Hematopoietic multipotent progenitor cell (in vitro differentiated cells): ENCODE measurements at places on chromosomes 13 and 19. TPM values are rescaled to one million over a fixed set of nuclear protein-coding genes. Genes with fewer than 3 reads are reported as not detected.
A peak's percentile ranks its signal among the peaks of the same experiment; 100 is the strongest.

DNA sequence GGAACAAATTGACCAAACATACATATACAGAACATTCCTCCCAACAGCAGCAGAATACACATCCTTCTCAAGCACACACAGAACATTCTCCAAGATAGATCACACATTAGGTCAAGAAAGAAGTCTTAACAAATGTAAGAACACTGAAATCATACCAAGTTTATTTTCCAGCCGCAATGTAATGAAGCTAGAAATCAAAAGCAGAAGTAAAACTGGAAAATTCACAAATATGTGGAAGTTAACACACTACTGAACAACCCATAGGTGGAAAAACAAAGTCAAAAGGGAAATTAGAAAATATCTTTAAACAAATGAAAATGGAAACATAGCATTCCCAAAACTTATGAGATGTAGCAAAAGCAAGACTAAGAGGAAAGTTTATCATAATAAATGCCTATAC, 692.6 kb downstream of the DIAPH3 start:
- no peak for DNase-seq

ALKBH7 gene
- total RNA-seq = 66.0 TPM

GRCh38 chr19:18220632-18221275, 5.5 kb downstream of the PDE4C start:
- no peak for DNase-seq

DNA sequence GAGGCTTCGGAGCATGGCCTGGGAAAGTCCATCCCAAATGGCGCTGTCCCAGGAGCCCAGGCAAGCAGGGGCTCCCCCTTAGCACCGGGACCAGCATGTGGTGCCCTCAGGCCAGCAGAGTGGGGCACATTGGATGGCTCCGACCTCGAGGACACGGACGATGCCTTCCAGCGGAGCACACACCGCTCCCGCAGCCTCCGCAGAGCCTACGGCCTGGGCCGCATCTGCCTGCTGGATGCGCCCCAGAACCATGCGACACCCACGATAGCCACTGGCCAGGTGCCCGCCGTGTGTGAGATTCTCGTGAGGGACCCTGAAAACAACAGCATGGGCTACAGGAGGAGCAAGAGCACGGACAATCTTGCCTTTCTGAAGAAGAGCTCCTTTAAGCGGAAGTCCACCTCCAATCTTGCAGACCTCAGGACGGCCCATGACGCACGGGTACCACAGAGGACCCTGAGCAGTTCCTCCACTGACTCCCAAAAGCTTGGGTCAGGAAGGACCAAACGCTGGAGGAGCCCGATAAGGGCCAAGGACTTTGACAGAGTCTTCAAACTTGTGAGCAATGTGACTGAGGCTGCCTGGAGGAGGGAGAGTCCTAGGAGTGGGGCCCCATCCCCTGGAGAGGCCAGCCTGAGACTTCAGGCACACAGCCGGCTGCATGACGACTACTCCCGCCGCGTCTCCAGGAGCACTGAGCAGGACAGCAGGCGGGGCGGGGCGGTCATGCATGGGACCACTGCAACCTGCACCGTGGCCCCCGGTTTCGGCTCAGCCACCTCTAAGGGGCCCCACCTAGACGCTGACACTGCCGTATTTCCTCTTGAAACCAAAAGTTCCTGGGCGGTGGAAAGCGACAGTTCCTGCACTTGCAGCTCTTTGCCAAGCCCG, 63.1 kb downstream of the SPATA13 start:
- no peak for DNase-seq

NAPSA gene
- 0.27 TPM for total RNA-seq

- no peak for DNase-seq
Measured at GRCh38 chr13:95327190-95327589, 25.9 kb upstream of the ABCC4 start.

DNA sequence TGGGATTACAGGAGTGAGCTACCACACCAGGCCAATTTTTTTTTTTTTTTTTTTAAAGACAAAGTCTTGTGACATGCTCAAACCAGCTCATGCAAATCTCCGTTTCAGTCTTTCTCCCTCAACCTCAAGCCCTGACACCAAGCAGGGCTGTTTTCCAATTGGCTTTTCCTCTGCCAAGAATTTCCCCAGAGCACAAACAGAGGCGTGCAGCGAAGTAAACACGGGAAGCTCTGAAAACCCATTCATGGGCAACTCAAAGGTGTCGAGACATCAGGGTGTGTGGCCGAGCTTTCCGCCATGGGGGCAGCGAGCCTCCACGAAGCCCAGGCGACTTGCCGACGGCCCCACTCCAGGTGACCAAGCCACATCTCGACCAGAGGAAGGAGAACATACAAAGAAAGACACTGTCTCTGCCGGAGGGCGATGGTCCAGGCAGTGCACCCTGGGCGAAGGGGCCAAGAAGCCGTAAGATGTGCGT, 70.0 kb downstream of the INSR start:
- DNase-seq = no peak

PRSS57 gene
- 829 TPM for total RNA-seq

ZNF549 gene
- 5.4 TPM for total RNA-seq

ATP8B3 gene
- total RNA-seq = 4.3 TPM

GPC6 gene
- 0.54 TPM for total RNA-seq

DNA sequence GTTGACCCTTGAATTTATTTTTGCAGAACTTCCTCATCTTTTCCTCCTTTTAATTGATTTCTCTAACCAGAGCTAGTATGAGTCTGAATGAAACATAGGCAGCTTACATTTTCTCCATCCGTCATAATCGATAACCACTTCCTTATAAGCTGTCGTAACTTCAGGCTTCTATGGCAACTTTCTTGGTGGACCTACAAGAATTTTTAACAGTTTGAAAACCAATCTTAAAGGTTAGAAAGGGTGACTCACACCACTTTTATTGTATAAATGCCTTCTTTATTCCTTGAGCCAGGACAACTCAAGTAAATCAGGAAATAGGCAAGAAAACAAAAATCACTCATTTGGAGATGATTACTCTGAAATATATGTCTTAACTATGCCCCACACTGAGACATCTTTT, 105.7 kb upstream of the KL start:
- DNase-seq = no peak

- DNase-seq = peak; percentile 21
Measured at GRCh38 chr13:111046590-111047141, 68.4 kb upstream of the ARHGEF7 start.

- no peak for DNase-seq
Measured at GRCh38 chr13:111460548-111461444, 140.4 kb downstream of the TEX29 start.

DNA sequence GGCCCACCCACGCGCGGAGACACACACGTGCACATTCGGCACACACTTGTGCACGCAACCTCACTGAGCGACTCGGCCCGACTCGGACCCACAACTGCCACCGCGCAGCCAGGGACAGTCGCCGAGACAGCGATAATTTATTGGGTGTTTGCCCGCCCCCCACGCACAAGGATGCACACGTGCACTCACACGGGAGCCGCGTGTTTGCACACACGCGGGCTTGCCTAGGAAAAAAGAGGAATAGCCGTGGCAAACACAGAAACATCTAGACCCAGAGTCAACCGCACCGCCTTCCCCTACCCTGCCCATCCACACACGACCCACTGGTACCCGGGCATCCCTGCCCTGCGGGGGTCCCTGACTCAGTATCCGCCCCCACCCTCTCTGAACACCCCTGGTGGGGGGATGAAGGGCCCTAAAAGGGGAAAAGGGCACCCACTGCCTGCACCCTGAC, 1.1 kb upstream of the SSBP4 start:
- DNase-seq = no peak

SIGLEC9 gene
- 0.27 TPM for total RNA-seq

HSD17B14 gene
- total RNA-seq = 2.4 TPM

CHAMP1 gene
- 6.5 TPM for total RNA-seq

- no peak for DNase-seq
Measured at GRCh38 chr19:49148044-49148682, 7.0 kb downstream of the HRC start.

DNA sequence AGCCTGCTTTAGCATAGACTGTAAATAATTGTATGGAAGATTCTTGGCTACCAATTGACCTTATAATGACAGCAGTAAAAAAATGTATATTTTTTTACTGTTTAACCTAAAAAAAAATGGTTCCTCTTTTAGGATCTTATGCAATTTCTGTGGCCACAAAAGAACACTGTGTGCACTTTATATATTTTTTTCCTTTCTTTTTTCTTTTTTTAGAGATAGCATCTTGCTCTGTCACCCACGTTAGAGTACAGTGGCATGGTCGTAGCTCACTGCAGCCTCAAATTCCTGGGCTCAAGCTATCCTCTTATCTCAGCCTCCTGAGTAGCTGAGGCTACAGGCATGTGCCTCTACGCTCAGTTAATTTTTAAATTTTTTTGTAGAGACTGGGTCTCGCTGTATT, 6.1 kb downstream of the FLT3 start:
- DNase-seq = no peak

DNA sequence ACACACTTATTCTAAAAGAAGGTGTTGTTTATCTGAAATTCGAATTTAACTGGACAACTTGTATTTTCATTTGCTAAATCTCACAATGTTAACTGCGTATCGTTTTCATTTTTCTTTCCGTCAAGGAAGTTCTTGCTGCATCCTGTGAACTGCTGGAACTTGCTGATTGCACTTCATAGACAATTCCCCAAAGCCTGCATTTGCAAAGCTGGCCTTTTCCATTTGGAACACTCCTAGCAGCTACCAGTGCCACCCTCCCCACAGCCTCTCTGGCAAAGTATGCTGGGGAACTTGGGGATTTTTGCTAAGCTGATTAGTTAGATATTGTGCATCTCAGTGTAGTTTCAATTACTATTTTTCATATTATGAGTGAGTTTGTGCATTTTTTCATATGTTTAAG, 20.4 kb upstream of the ARGLU1 start:
- DNase-seq = no peak

GRCh38 chr13:73696713-73697112, 437.5 kb downstream of the KLF12 start:
- no peak for DNase-seq

TDRD12 gene
- total RNA-seq = 0.27 TPM

- no peak for DNase-seq
Measured at GRCh38 chr13:18949970-18950369, 231.7 kb downstream of the TUBA3C start.

DNA sequence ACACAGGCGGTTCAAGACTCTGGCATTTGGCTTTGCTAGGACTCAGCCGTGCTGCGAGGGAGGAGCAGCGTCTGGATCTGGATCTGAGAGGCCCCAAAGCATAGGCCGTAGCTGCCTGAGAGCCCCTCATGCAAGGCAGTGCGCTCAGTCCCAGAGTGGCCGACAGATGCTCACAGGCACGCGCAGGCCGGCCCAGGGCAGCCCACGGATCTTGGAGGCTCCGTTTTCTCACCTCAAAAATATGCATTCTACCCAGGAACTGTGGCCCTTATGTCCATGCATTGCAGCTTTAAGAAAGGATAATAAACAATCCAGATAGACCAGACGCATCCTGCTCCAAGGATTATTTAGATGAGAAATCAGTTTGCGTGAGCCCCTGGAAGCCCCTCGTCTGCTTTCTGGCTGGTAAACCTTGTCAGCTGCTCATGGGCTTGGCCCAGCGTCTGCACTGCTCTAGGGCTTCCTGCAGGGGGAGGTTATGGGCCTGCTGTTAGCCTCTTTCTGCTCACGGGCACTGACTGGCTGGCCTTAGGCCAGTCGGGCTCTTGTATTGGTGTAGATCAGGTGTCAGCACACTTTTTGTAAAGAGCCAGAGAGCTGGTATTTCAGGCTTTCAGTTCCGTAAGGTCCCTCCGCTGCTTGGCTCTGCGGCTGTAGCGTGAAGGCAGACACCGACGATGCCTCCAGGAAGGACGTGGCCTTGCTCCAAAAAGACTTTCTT, 24.2 kb downstream of the TEX29 start:
- no peak for DNase-seq

- no peak for DNase-seq
Measured at GRCh38 chr19:38210458-38210987, 13.5 kb downstream of the DPF1 start.

LGALS14 gene
- total RNA-seq = under 0.01 TPM

- DNase-seq = no peak
Measured at GRCh38 chr13:113964251-113964995, 9.5 kb downstream of the C13orf46 start.

BCL3 gene
- total RNA-seq = 31.0 TPM

GRCh38 chr19:39765091-39766076, 13.3 kb upstream of the LEUTX start:
- DNase-seq = peak; percentile 38

DNA sequence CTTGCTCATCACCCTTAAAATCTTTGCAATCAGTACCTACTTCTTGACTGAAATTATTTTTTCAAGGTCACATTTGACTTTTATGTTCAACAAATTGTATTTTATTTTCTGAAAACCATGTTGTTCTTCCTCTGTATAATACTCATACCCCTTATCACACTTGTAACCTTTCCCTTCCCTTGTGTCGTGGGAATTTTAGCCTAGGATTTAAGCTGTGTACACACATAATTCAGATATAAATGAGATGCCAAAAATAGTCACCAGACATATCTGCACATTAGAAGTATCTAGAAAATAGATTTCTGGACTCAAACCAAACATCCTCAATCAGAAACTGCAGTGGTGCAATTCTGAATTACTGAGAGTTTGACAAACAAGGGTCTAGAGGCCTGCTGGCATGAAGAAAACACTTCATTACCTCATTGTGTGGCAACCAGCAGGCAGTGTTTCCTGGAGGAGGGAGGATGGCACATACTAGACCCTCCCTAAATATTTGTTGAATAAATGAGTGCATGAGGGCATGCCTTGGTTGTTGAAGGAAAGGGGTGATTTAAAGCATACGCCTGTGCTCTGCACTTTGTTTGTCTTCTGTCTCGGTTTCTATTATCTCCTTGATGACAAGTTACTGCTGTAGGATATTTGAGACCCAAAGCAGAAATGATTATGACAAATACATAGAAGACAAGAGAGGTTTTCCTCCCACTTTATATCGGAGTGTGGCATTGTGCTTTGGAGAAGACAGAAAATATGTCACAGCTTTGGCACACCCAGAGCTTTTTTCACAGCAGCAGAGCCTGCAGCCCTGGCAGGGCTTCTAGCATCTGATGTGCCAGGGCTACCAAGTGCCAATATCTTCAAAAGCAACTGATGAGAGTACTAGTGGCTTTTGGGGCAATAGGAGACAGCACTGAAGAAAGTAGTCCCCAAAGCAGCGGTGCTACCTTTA, 881.1 kb downstream of the PCDH9 start:
- DNase-seq = no peak

DNA sequence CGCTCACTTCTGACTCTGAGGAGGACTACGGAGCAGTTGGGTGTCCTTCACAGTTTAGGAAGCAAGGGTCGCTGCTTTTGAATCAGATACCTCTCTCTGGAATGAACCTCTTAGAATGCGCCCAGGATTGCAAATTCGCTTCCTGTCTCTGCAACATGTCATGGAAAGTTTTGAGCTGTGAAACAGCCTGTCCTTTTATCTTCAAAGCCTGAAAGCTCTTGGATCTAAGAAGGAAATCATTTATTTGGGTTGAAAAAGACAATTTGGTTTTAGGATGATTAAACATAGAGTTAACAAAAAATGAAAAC, 134.1 kb downstream of the KATNAL1 start:
- no peak for DNase-seq

DDX49 gene
- total RNA-seq = 92.9 TPM

B3GNT3 gene
- total RNA-seq = 0.54 TPM
